ENCODE measurements at places on chromosomes 3 and 15.
A peak's percentile ranks its signal among the peaks of the same experiment; 100 is the strongest.

DNA sequence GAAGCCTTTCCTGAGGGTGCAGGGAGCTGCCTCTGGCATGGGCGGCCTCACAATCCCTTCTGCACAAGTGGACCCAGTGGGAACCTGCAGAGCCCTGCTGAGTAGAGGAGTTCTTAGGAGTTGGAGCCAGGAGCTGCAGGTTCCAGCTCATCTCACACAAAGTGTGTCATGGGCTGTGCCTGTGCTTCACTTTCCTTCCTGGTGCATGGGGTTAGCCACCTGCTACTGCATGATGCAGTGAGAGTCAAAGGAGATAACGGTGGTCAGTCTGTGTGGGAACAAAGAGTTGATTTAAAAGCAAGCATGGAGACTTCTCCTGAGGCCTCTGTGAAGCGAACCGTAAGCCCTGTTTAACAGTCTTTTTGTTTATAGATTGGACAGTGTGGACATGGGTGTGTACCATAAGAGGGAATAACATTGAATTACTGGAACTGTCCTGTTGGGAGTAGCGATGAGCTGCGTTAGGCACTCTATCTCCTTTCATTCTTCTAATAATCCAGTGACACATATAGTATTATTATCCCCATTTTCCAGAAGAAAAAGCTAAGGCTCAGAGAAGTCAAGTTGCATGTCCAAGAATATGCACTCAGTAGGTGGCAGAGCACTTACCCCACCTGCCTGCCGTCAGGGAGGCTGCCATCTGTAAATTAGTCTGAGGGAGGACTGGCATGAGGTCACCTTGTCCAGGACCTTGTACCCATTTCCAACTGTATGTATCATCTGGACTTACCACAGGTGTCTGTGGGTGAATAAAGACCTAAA, 68.7 kb upstream of the PRR23C start:
- DNase-seq = no peak

DNA sequence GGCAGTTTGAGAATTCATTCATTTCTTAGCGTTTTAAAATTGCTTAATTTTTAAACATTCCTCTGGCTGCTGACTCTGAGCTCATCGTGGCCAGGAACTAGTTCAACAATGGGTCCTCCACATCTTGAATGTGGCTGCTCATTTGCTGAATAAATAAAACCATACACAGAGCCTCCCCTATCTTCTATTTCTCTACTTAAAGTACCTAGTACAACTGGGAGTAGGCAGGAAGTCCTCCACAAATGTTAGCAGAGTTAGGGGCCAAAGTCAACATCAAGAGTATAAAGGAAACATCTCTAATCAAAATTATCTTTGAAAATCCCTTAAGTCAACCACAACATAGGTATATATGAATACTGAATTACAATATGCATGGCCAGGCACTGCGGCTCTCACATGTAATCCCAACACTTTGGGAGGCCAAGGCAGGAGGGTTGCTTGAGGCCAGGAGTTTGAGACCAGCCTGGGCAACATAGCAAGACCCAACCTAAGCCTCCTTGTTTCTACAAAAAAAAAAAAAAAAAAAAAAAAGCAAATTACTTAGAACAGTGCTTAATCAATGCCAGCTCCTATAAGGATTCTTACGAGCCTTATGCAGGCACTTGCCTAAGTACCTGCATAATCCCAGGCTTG, 57.5 kb upstream of the LMOD3 start:
- DNase-seq = no peak

DNA sequence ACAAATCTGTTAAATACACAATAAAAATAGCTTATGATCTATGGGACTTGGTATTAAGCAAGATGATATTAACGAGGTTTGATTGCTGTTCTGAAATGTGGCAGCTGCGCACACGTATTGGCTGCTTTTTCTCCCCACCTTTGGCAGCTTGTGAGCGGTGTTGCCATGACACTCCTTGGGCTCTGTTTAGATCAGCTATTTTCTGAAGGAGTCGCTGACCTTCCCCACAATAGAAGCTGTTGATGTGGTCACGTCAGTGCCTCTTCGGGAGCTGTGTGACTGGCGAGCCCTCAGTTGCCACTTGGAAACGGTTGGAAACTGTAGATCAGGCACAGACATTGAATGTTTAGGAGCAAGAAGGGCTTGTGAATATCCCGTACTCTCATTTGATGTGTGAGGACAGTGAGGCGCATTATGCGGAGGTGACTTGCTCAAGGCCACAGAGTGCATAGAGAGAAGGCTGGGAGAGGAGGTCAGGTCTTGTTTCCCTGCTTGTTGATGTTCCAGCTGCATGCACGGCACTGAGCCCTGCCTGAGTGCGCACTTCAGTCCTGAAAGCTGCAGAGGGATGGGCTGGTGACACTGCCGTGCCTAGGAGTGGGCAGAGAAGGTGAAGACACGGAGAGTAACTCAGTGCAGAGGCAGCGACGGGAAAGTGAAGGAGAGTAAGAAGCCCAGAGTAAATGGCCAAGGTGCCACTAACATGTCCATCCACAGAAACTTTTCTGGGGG, 198.4 kb downstream of the LPP start:
- DNase-seq = no peak

GRCh38 chr3:151384741-151385174, at the start of gene P2RY12:
Gene P2RY12 (minus strand): TSS chr3:151384753. CDS start chr3:151338845, 45,908 bp downstream.
- DNase-seq = no peak

- no peak for DNase-seq
These were observed 16.1 kb upstream of the LYSMD4 start for GRCh38 chr15:99749386-99749785.

GRCh38 chr3:179482857-179483256, 31.6 kb upstream of the GNB4 start:
- DNase-seq = no peak

- no peak for DNase-seq
These were observed 83.8 kb upstream of the ROPN1 start for GRCh38 chr3:124075753-124076152.

DNA sequence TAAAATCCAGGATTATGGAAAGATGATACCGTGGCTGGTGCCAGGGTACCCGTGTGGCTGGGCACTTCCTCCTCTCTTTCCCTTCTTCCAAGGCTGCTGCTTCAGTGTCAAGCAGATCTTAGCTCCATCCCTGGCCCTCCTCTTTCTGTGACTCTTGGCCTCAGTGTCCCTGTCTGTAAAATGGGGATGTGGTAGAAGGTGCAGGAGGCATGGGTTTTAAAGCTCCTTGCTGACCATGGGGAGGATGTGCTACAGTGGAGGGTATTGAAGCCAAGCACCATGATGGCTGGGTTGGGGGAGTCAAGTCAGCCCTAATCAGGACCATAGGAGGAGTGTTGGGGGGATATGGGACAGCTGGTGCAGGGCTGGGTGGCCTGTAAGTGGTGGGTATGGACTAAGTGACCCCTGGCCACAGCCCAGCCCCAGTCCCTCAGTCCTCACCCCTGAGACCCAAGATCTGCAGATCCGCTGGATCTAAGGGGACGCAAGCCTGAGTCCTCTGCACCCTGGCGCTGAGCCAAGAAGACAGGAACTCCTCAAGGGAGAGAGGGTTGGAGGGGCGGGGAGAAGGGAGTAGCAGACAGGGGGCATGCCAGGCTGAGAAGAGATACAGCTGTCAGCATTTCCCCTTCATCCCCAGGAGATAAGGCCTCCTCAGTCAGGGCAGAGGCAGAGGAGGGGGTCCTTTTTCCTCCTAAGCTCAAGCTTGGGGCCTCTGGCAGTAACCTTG, 12.0 kb downstream of the PTH1R start:
- DNase-seq = no peak

DNA sequence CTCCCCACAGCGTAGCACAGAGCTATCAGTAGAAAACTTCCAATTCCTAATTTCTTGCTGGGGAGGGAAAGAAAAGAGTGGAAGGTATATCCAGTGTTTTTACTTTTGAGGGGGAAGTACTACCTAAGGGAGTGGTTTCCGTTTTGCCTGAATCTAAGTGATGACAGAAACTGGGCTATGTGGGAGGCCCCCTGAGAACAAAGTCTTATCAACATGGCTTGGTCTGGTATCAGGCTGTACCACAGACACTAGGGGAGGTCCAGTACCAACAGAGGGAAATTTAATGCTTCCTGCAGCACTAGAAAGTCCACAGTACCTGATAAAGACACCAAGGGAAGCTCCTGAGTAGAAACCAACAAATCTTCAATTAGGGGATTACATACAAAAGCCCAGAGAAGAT, 199.2 kb downstream of the IL5RA start:
- no peak for DNase-seq

- DNase-seq = no peak
These were observed 242.7 kb downstream of the THSD4 start for GRCh38 chr15:71357967-71358366.

DNA sequence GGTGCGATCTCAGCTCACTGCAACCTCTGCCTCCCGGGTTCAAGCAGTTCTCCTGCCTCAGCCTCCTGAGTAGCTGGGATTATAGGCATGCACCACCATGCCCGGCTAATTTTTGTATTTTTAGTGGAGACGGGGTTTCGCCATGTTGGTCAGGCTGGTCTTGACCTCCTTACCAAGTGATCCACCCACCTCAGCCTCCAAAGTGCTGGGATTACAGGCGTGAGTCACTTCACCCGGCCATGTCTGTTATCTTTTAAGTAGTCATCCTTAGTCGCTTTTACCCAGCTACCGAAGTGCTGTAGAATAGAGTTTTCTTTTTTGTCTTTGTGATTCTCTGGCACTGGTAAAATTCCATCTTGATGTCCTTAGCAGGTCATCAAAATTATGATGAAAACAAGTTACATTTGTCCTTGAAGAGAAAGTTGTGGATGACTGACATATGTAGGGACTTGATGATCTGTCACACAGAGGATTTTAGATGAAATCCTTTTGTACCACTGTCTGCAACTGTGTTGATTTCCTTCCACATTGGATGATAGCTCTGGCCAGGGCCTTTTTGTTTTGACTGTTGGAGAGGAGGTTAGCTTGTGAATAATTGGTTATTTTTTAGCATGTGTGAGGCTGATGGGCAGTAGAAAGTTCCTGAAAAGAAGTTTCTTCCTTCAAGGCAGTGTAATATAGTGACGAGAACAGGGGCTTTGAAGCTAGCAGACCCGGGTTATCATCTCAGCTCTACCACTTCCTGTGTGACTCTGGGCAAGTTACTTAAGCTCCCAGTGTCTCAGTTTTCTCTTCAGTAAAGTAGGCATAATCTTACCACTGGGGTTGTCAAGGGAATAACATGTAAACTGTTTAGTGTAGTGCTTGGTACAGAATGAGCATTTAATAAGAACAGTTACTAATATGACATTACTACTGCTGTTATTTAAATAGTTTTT, 18.8 kb downstream of the ATG7 start:
- DNase-seq = no peak

- DNase-seq = no peak
These were observed 173.6 kb downstream of the PLD1 start for GRCh38 chr3:171636666-171637065.

DNA sequence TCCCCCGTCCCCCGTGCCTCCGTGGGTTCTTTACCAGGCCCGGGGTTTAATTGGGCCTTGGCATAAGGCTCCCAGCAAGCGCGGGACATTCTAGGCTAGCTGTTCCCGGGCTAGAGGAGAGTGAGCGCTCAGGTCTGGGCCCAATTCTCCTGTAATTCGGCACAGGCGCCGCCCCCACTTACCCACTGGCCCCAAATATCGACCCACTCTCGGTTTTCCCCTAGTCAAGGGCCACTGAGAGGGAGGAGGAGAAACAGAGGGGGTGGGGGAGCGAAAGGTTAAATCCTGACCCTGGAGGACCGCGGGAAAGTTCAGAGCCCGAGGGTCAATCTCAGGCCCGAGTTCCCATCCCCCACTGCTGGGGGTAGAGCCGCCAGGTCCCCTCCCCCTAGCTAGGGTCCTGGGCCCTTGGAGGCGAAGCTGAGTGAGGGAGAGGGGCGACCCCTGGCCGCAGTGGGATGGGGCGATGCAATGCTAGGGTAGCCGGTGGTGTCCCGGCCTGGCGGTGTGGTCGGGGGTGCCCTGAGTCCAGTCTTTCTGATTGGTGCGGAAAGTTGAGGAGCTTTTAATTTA, 8.5 kb upstream of the ONECUT1 start:
- no peak for DNase-seq

GRCh38 chr3:164903820-164904451, 174.4 kb downstream of the SI start:
- no peak for DNase-seq

GRCh38 chr3:53682807-53683206, 163.4 kb downstream of the CHDH start:
- no peak for DNase-seq

DNA sequence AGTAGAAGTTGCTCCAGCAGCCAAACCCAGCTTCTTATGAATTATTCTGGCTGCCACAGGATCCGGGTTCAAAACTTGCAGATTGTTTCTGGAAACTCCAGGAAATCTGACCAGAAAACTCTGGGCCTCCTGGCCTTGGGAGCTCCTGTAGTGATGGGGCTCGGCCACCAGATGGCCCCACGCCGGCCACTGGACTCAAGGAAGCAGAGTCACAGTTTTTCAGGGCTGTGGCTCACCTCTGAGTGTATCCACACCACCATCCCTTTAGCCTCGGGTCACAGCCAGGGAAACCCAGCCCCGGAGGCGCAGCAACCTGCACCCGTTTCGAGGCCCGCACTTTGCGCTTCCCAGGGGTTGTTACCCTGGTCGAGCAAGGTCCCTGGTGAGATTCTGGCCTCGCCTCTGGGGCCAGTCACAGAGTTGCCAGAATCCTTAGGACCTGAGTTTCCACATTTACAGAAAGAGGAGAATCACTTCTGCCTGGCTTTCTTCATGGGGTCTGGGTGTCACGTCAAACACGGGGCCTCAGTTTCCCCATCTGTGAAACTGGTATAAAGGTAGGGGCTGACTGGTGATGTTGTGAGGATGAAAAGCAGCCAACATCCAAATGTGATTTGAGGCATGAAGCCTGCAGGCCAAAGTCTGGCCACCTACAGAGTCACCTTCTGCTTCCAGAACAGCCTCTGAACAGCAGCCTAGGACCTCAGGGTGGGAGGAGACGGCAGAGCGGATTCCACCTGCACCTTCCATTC, 53.5 kb upstream of the LCTL start:
- DNase-seq = peak; percentile 13

DNA sequence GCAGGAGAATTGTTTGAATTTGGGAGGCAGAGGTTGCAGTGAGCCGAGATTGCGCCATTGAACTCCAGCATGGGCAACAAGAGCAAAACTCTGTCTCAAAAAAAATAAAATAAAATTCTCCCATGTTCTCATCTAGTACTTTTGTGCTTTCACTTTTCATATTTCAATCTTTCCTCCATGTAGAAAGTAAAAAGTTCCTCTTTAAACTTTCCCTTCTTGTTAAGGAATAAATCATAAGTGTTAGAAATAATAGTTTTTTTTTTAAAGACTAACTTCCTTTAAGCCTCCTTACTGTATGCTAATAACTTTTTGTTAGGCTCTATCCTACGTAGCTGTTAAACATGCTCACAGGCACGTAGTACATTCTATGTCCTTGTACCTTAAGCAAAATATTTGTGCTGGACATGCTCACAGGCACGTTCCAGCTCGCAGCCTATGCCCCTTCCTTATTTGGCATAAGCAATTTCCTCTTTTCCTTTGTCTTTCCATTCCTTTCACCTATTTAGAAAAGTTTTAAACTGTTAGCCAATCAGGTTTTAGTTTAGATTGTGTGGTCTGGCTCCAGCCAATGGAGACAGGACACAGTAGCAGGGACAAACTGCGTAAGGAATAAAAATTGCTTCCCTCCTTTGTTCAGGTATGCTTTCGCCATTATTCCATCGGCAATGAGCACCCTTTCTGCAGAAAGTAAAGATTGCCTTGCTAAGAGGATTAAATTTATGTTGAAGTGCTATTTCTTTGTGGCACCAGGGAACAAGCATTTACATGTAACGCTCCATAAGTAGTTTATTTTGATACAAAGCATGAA, 38.9 kb upstream of the PIK3CB start:
- DNase-seq = no peak

All from occipital lobe (tissue), 3 donors.